Hypothalamus (tissue), 51 donors: ENCODE measurements at places on chromosomes 6 and 20.

DNA sequence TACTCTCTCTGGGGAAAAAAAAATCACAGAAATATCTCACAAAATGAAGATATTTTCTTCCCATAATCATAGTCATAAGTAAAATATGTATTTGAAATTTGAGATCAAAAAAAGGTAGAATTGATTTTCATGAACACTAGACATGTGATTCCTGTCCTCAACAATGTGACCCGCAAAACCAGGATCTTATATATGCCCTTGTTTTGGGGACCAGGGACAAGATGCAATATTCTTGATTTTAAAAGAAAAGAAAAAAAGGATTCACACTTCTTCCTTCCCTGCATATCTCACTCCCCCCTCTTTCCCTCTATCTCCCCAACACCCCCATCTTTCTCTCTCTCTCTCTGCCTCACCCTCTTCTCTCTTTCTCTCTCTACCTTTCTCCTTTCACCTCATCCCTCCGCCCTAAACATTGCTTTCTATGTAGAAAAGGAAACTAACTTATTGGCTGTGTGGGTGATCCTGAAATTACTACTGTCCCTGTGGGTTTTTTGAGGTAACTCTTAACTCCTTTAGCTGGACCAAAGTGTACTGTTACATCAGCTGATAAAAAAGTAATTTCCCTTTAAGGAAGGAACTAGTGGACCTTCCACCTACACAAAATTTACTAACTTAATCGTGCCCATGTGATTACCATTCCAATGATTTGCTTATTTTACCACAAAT is 85.6 kb downstream of the AIG1 start:
- DNase-seq = no peak

GRCh38 chr20:63223121-63223825 is 7.3 kb upstream of the YTHDF1 start:
- DNase-seq = no peak

DNA sequence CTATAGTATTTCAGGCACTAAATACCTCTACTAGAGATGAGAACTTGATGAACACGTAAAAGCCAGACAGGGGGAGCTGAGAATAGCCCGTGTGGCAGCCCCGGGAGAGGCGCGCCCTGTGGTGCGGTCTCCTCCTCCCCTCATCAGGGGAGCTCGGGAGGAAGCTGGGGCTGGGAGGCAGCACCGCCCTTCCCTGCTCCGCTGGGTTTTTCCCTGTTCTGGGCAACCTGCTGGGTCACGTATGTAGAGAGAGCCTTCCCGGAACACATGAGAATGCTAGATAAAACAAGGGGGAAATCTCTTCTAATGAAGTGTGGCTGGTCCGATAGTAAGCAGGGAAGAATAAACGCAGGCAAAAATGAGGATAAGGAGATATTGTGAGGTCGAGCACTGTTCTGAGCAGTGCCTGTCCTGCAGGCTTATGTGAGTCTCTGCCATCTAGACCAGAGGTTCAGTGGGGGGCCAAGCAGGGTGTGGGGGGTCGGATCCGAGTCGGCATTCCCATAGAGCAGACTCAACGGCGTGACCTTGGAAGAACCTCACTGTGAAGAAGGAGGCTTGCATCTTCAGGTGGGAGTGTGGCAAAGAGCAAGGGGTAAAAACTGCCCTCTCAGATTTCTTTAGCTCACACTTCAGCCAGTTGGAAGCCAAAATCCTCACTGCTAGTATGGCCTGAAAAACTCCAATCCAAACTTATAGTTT is 13.4 kb upstream of the RPS6KA2 start:
- DNase-seq = no peak

- no peak for DNase-seq
These were observed 365.8 kb upstream of the HSF2 start for GRCh38 chr6:122033564-122034181.

DNA sequence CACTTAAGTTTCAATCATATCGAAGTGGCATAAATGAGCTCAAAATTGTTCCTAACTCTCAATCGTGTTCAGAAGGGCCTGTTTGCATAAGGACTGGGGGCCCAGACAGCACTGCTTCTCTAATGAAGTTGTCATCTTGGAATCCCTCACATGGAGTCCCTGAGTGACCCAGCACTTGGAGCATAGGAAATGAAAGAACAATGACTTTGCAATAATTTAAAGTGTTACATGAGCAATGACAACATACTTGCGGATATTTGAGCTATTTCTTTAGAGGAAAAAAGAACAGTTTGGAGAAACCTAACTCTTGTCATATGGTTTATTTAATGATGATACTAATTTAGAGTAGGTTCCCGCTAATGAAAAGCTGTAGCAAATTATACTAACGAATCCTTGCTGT is 239.9 kb downstream of the TSHZ2 start:
- DNase-seq = no peak

- no peak for DNase-seq
These were observed 405.7 kb downstream of the TAF4 start for GRCh38 chr20:61659994-61660346.

- peak; percentile 63 for DNase-seq
These were observed 398 bp downstream of the ZBTB2 start for GRCh38 chr6:151390851-151391470.

GRCh38 chr6:9126878-9127560 is 691.7 kb upstream of the SLC35B3 start:
- DNase-seq = no peak

GRCh38 chr6:147770221-147770620 is 261.7 kb downstream of the SAMD5 start:
- DNase-seq = no peak

DNA sequence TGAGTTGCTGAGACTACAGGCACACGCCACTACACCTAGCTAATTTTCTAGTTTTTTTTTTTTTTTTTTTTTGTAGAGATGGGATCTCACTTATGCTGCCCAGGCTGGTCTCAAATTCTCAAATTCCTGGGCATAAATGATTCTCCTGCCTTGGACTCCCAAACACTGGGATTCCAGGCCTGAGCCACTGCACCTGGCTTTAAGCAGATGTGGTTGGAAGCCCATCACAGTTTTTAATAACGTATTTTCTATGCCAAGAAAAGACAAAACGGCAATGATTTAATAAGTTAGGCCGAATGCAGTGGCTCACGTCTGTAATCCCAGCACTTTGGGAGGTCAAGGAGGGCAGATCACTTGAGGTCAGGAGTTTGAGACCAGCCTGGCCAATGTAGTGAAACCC is 456.6 kb downstream of the PRKN start:
- DNase-seq = no peak

GRCh38 chr6:43457643-43458042 is 2.3 kb upstream of the DLK2 start:
- no peak for DNase-seq

- DNase-seq = no peak
These were observed 48.4 kb downstream of the RIOK1 start for GRCh38 chr6:7438011-7438410.

DNA sequence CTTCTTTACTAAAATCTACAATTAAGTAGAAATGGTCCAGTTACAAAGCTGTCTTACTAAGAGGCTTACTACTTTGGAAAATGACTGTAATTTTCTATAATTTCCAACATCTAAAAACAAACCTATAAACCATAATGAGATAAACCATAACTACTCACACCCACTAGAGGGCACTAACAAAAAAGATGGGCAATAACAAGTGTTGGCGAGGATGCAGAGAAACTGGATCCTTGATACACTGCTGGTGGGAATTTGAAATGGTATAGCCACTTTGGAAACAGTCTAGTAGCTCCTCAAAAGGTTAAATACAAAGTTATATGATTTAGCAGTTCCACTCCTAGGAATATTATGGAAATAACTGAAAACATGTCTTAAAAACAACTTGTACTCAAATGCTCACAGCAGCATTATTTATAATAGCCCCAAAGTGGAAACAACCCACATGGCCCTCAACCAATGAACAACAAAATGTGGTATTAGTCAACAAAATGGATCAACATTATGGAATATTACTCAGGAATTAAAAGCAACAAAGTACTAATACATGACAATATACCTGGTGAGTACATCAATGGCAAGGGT is 50.6 kb downstream of the GJA10 start:
- no peak for DNase-seq
